GM12865 (cell line): ENCODE measurements at places on chromosomes 7 and 10.

- DNase-seq, result no peak
Measured at GRCh38 chr10:116253716-116254115, 19.3 kb downstream of the GFRA1 start.

DNA sequence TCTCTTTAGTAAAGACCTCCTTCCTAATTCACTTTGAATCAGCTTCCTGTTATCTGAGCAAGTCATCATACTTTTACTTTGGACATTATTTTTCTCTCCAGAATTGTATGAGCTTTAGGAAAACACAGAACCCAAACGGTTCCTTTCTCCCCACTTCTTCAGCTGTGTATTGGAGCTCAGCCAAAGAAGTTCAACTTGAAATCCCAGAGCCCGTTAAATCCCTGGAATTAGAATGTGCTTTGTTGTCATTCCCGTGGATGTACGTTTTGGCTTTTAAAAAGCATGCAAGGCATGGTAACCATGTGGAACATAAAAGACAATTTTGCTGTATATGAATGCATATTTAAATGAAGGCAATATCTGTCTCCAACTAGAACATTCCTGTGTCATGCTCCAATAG is 46.6 kb downstream of the AGMO start:
- DNase-seq, result no peak

- DNase-seq, result peak; percentile 83
Measured at GRCh38 chr7:131020759-131021261, 286.8 kb upstream of the KLF14 start.

GRCh38 chr7:55144333-55145317 is 125.8 kb downstream of the EGFR start:
- no peak for DNase-seq

DNA sequence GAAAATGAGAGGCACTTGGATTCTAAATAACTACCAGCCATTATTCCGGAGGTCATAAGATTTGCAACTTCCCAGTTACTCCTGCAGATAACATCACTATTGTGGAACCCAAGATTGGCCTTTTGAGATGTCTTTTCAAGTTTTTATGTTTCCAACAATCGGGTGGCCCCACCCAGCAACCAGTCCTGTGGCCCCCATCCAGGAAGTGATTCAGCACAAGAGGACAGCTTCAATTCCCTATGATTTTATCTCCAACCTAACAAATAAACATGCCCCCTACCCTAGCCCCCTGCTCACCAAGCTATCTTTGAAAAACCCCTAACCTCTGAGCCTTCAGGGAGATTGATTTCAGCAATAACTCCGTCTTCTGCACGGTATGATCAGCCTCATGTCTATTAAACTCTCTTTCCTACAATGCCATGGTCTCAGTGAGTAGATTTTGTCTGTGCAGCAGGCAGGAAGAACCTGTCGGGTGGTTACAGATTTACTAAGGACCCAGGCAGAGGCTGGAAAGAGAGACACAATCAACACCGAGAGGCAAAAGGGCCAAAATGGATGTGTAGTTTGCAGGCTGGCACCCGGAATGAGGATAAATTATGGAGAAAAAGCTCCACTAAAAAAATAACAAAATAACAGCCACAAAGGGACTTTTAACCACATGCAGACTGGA is 83.9 kb upstream of the UNC5B start:
- DNase-seq, result no peak

- DNase-seq, result peak; percentile 41
Measured at GRCh38 chr7:95330204-95330960, 6.0 kb upstream of the PON1 start.
